ENCODE measurements at places on chromosomes 7 and 10.

DNA sequence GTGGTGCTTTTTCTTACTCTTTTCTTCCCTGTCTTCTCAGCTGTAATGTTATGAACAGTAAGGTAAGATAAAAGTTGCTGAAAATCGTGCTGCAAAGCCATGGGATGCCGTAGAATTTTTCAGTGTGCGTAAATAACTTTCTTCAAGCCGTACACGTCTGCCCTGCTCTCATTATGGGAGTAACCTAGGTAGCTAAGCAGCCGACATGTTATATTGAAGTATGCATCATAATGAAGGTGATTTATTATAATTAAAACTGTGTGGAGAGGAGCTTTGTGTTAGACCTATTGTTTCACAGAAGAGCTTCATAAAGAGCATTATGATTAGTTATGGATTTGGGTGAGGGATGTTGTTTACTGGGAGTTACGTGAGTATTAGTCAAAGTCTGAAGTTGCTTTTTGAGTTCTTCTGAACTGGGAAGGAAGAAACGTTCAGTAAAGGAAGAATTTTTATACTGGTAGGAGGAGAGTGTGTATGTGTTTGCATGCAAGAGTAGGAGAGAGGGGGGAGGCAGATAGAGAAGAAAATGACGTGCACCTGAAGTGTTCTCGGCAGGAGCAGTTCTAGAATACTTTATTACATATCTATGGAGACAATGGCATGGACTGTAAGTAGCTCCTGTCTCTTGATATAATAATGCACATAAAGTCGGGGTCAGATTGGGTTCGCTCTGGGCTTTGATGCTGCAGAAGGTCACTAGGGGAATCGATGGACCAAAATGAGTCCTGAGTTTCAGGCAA, 56.3 kb downstream of the POU6F2 start:
- DNase-seq, result no peak

DNA sequence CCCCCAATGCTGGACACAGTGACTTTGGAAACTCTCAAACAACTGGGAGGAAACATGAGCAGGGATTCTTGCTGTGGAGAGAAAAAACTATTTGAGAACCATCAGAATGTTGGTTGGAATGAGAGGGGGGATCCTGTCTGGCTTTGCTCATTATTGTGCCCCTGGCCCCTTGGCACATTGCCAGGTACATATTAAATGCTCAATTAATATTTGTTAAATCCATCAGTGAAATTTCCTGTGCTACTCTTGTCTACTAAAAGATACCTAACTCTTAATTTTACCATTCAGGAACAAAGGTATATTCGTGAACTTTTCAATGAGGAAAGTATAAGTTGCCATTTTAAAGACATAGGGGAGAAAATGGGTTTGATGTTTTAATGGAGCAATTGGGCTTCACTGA, 329.4 kb downstream of the OTUD1 start:
- no peak for DNase-seq

- DNase-seq, result peak; percentile 78
These were observed 660 bp upstream of the HHEX start for GRCh38 chr10:92688927-92689662.

GRCh38 chr7:142470544-142470830, 212.6 kb upstream of the PRSS58 start:
- DNase-seq, result no peak

- no peak for DNase-seq
These were observed 4.0 kb upstream of the LFNG start for GRCh38 chr7:2515424-2516193.

GRCh38 chr7:34277803-34278199, 372.5 kb downstream of the BMPER start:
- no peak for DNase-seq

GRCh38 chr7:66082083-66082482, 6.5 kb downstream of the ASL start:
- DNase-seq, result no peak

- peak; percentile 26 for DNase-seq
These were observed at the start of gene EFCAB10 for GRCh38 chr7:105581066-105581811. TSS of gene EFCAB10 (minus strand) at chr7:105581493. CDS start at chr7:105581463, 30 bp downstream.

DNA sequence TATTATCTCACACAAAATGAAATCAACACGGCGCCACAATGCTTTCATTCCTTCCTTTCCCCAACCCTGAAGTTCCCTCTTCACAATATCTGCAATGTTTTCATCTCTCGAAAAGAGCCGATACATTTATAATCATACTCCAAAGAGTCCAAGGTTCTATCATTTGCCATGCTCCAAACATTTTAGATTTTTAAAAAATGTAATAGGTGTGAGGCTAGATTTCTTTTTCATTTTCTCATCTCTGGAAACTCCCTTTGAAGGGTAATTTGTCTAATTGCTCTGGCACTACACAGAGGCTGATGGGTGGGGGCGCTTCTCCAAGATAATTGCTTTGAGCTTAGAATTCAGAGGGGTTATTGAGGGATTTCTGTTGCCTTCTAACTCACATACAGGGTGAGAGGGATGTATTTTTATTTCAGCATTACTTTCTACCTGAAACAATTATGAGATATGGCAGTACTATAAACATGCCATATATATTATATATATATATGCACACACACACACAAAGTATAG, 4.9 kb downstream of the DLX5 start:
- no peak for DNase-seq

DNA sequence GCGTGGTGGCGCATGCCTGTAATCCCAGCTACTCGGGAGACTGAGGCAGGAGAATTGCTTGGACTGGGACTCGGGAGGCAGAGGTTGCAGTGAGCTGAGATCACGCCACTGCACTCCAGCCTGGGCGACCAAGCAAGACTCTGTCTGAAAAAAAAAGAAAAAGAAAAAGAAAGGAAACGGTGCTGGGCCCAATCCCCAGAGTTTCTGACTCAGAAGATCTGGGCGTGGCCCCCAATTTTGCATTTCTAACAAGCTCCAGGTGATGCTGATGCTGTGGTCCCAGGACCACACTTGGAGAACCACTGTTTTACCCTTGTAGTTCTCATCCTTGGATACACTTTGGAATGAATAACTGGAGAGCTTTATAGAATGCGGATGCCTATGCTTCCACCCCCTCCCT, 79.0 kb downstream of the C10orf105 start:
- DNase-seq, result no peak

GRCh38 chr10:7546385-7546967, 120.3 kb downstream of the ITIH5 start:
- no peak for DNase-seq

GRCh38 chr7:49845626-49846025, 72.2 kb downstream of the VWC2 start:
- DNase-seq, result no peak

DNA sequence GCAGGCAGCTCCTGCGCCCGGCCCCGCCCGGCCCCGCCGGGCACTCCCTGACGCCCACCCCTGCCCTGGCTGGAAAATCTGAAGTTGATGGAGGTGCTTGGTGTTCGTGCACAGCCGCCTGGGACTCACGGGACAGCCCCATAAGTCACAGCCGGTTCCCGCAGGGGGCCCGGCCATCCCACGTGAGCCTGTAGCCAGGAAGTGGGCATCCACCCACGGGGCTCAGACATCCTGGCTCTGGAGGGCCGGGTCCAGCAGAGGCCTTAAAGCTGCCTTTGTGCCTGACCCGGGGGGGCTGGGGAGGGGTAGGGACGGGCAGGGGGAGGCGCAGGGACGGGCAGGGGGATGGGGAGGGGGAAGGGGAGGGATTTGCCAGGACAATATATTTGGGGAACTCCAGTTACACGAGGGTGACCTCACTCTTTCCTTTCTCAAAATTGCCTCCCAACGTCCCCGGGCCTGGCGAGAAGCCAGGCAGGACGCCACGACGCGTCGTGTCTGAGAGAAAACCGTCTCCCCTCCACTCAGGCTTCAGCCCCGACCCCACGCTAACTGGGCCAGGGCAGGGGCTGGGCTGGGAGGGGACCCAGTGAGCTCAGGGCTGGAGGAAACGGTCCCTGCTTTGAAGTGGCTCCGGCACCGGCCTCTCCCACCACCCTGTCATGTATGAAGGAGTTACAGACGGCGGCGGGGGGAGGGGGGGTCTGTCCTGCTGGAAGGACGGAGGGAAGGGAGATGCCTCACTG, 82.1 kb upstream of the PDGFA start:
- peak; percentile 56 for DNase-seq

DNA sequence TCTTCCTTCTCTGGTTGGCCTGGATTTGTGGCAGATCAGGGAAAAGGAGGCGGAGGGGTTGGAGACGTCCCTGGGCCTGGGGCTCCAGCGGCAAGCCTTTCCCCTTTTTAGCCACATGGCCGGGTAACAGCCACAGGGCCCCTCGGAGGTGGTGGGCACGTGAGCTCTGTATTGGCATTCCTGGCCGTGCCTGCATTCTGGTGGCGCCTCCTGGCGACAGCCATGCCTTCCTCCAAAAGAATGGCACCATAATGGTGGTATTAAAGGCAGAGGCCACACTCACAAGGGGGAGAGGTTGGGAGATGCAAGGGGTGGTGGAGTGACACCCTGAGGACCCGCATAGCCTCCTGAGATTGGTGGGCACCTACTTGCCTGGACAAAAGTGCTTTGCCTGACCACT, 3.0 kb upstream of the AQP1 start:
- no peak for DNase-seq

- no peak for DNase-seq
These were observed 41.4 kb downstream of the LAMB4 start for GRCh38 chr7:108088729-108089128.

DNA sequence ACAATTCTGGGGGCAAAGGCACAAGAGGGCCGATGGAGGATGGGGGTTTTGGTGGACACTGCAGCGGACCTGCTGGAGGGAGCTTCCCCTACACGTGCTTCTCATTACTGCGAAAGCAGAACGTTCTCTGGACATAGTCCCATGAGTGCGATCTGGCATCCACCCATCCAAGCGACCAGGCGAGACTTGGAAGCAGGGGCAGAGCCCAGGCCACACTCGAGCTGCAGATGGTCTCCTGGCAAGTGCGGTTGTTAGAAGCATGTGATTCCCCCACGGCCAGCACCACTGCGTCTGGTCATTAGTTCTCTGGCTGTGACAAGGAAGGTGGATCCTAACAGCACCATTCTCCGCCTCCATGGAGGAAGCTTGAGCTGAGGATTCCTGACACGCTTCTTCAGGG, 118.4 kb upstream of the TCERG1L start:
- no peak for DNase-seq

- DNase-seq, result no peak
These were observed 4.7 kb downstream of the BAZ1B start for GRCh38 chr7:73517241-73517995.

DNA sequence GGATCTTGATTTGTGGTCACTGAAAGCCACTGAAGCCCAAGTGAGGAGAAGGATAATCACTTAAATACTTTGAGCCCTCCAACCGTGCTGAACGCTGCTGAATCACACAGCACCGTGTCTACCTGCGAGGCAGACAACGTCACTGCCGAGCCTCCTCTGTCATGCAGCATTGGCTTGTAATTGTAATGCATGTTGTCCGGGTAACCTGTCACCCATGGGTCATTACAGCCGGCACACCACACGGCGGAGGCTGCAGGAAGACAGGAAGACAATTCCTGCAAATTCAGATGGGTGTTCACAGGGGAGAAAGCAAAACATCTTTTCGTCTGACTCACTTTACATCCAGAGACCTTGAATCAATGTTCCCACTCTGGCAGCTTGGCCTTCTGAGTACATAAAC, 546.1 kb upstream of the FOXK1 start:
- no peak for DNase-seq

GRCh38 chr7:100091411-100092181, 2.8 kb downstream of the COPS6 start:
- no peak for DNase-seq

GRCh38 chr10:101959346-101959916, 96.5 kb downstream of the ARMH3 start:
- no peak for DNase-seq

GRCh38 chr10:28296023-28296422, 6.8 kb downstream of the MPP7 start:
- DNase-seq, result no peak

GRCh38 chr7:138935465-138936011, 45.7 kb downstream of the KIAA1549 start:
- no peak for DNase-seq

DNA sequence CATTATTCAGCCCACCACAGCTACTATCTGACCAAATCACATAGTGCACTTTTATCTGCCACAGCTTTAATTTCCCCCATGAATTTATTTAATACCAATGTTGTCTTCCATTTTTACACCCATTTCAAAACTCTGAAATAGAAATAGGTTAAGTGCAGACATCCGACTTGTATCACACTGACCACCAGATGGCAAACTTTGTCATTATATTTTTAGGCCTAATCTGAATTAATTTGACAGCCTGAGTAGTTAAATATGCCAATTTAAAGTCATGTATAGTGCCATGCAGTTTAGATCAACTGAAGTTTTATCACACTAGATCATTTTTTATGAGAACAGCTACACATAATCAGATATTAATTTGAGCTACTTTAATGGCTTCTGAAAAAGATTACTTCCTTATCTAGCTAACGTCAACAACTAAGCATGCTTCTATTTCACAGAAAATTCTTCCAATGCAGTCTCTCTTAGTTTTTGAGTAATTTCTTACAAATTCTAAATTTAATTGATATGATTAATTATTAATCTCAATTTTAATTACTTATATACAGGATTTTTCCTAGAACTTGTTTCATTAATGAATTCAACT, 566.4 kb downstream of the GFRA1 start:
- no peak for DNase-seq

- DNase-seq, result no peak
These were observed 1.1 kb downstream of the FKBP9 start for GRCh38 chr7:32958046-32959025.

DNA sequence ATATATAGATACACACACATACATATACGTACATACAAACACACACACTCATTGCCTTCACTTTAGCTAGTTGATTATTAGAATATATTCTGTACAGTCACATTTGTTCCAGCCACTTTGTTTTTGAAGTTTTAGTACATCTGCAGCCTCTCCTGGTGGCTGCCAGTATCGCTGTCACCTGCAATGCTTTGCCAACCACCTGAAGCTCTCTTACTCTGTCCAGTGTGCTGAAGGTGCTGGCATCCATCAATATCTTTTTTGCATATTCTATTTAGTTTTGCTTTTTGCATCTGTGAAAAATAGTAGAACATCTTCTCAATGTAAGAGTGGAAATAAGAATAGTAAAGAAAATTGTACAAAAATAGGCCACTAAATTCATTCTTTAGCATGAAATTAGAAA, 388.6 kb downstream of the EXOC4 start:
- DNase-seq, result no peak

- no peak for DNase-seq
These were observed 923.6 kb downstream of the GATA3 start for GRCh38 chr10:8978100-8978499.

GRCh38 chr7:94289071-94289470, 105.6 kb upstream of the COL1A2 start:
- DNase-seq, result no peak

- peak; percentile 9 for DNase-seq
These were observed 881 bp upstream of the SSBP1 start for GRCh38 chr7:141737118-141737835.

DNA sequence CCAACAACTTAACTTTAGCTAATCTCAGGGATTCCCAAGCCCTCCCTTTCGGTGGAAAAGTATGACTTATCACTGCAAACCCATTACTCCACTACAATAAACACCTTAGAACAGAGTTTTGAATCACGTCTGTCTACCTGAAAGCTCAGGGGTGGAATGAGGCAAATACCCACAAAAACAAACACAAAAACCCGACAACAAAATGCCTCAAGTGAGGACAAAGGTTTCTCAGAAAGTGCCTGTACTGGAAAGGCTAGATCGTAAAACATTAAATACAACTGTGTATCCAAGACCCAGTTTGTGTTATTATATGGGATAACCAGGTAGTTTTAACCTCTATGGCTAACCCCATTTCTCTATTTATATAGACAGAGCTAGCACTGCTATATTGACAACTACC, 26.0 kb downstream of the MKRN1 start:
- no peak for DNase-seq
